Muscle of leg (tissue), 16 donors: ENCODE measurements at places on chromosomes 1 and 21.

DNA sequence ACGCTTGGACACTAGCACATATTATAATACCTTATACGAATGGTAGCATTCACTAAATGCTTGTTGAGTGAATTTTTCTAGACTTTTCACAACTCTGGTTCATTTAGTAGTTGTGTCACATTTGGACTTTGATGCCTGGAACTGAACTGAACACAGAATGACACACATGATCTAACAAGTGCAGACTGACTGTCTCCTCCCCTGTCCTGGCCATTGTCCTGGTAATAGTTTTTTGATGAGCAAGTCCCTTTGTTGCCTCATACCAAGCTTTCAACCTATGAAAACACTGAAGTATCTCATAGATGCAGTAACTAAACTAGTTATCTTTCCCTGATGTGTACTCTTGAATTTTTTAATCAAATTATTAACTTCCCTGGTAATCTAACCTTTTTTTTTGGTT is 66.4 kb downstream of the LRRC8D start:
- no peak for DNase-seq

DNA sequence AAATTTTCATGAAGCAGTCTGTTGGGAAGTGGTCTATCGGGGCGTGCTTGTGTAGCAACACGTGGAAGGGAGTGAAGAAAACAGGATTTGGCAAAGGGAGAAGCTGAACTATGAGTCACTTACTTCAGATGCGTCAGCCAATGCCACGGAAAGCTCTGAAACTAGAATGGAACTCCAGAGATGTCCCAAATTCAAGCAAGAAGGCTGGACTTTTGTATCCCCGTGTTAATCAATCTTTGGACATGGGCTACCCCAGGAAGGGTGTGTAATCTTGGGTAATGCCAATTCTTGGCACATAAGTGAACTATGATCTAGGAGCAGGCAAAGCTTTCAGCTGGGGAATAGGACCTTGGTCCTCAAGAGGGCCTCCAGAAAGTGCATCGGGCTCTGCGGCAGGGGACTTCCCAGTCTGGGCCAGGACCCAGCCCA is 102.6 kb downstream of the ADSS2 start:
- no peak for DNase-seq

DNA sequence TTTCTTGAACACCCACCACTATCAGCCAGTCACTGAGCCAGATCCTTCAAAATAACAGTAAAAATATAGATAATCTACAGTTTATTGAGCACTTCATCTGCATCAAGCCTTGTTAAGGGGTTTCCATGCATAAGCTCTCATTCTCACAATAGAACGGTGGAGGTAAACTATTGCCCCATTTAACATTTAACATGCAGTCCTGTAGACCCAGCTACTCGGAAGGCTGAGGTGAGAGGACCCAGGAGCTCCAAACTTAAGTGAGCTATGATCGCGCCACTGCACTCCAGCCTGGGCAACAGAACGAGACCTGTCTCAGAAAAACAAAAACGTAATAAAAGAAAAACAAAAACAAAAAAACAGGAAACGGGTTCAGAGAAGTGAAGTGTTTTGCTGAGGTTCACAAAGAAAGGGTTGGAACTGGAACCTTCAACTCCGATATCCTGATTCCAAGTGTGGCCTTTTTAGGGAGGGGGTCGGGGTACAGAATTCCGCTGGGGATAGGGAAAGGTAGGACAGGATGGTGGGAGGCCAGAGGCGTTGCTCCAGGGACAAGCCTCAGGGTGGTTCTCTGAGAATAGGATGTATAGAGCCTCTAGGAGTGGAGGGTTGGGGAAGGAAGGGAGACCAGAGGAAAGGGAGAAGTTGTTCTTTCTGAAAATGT is 11.6 kb upstream of the SESN2 start:
- peak; percentile 33 for DNase-seq

GRCh38 chr1:166202546-166202945 is 35.7 kb upstream of the FAM78B start:
- DNase-seq = no peak

GRCh38 chr1:117820694-117821381 is 108.6 kb downstream of the GDAP2 start:
- DNase-seq = no peak

DNA sequence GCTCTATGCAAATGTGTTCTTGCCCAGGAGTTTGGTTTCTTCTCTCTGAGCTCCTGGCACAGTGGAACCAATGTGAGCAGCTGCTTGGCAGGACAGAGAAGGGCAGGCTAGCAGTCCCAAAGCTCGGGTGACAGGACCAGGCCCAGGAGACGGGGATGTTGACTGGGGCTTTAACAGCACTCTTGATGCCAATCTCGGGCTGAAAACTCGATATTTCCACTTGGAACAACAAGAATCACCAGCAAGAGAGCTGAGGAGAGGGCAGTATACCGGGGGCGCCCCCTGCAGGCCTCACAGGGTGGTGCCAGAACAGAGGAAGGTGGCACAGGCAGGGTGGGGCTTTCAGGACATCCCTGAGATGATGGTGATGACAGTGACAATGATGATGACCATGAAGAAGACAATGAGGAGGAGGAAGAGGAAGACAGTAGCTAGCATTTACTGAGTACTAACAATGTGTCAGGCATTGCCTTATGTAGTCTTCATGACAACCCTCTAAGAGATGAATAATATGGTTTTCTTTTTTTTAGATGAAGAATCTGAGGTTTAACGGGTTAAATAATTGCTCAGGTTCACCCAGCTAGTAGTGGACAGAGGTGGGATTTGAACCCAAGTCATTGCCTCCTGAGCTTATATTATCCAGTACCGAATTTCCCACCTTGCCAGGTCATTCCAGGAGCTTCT is 2.7 kb upstream of the KCNJ9 start:
- DNase-seq = peak; percentile 82

DNA sequence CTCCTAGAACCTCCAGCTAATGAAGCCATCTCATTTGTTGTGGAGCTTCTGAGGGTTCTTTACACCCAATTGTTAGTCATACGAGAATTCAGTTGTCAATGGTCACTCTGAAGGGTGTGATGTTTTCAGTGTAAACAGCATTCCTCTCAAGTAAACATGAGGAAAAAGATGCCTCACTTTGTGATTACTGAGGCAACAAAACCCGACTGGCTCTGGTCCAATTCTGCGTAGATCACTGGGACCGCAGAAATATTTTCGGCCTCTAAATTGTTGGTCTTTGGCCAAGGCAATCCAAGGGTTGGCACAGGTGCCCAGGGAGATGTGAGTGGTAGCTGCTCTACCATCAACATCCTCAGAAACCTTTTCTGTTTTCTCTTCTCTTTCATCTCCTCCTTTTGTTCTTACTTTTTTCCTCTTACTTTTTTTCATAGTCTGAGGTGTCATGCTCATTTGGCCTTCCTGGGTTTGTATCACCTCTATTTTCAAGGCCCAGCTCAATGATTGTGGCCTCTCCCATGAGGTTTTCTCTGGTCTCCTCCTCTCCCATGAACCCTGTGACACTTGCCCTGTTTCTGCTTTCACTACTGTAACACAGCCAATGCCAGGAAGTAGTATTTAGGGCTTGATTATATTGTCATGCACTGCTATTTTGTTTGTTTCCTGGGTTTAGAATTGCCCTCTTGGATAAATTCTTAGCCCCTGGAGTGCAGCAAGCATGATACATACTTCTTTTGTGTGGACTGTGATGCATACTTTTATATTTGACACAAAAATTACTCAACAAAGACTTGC is 221.9 kb downstream of the TNR start:
- no peak for DNase-seq

- peak; percentile 49 for DNase-seq
These were observed 131.3 kb downstream of the CACHD1 start for GRCh38 chr1:64601207-64601606.

- no peak for DNase-seq
These were observed 15.1 kb downstream of the CASP9 start for GRCh38 chr1:15508700-15509487.

- DNase-seq = no peak
These were observed 11.8 kb upstream of the FUBP1 start for GRCh38 chr1:77990629-77991204.

DNA sequence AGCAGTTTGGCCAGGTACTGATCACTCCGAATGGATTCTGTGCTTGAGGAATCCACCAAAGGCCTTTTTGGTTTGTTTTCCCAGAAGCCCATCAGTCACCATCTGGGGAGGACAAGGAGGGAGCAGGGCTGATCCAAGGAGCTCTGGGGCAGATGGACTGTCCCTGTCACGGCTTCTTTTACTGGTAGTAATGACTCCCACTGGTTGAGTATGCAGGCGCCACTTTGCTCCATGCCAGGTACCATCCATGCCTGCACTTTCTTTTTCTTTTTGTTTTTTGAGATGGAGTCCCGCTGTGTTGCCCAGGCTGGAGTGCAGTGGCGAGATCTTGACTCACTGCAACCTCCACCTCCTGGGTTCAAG is 101.7 kb downstream of the UBIAD1 start:
- no peak for DNase-seq

DNA sequence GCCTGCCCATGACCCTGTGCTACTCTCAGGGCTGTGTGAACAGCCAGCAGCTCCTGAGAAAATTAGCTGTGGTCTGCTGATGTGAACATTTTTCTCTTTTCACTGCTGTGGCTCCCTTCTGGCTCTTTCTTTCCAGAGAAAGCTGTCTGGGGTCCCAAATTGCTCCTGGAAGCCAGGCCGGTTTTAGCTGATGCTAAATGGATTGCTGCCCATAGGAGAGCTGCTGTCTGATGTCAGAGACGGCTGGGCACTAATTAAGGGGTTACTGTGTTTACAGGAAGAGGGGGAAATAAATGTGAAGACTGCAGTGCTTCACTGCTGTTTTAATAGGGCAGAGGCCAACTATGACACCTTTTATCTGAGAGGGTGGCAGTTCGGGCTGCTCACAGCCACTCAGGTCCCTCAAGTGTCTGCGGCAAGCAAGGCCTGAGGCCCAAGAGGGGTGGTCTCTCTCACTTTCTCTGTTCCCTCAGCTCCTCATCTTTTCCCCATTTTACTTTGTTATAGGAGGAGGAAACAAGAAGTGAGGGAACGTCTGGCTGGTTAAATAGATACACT is 106.0 kb upstream of the GNG12 start:
- peak; percentile 55 for DNase-seq

- no peak for DNase-seq
These were observed 6.2 kb upstream of the FAM76A start for GRCh38 chr1:27719286-27720251.

- peak; percentile 81 for DNase-seq
These were observed 18.4 kb downstream of the MTHFR start for GRCh38 chr1:11787251-11787803.

DNA sequence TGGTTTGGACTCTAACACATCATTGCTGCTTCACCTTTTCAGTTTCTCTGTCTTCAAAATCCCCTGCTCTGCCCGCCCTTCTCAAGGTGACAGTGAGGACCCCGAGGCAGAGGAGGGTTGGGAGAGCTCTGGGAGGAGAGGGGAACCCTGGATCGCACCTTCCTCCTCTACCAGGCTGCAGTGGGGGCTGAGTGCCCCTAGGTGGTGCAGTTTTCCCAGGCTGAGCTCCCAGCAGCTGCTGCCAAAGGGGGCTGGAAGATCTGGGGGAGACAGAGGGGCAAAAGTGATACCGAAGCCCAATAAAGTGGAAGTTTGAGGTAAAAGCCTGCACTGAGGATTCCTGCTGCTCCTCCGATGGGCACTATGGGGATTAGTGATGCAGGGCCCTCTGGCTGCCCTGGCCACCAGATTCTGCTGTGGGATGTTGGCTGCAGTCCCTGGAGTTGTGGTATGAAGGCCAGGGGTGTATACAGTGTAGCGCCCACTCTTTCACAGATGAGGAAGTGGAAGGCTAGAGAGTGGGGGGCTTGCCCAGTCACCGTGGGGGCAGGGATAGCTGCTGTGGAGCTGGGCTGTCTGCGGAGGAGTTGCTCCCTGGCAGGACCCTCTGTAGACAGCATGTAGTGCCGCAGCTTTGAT is 40.7 kb upstream of the SCMH1 start:
- DNase-seq = peak; percentile 36

DNA sequence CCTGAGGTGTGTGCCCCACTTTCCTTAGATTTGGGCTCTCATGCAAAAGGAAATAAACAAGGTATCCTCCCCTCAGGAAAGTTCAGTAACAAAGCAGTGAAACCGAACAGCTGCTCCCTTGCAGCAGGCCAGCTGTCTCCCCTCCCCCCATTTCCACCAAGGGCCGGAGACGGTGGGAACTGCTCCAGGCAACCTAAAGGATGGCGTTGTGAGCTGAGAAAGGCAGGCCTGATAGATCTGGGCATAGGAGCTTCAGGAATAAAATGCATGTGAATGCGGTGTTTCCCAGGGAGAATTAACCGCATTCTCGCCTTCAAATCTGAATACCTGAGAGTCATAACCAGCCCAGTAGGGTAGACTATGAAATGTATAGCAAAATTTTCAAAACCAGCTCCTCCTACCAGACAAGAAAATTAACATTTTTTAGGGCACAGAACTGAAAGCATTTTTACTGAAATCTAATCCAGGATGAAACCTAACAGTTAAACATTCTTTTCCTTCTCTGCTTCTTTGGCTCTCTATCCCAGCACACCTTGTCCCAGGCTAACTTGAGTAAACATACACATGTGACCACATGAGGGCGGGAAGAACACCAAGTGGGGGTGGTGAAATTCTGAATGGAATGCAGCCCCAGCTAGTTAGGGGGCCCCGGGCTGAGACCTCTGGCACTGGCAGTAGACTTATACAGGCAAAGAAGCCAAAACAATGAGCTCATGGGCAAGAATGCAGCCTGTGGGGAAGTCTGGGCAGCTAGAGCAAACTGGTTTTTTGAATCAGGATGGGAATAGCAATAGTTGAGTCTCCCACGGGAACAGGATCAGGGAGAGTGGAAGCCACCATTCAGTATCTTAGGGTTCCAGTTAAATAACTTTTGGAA is 11.5 kb downstream of the MCL1 start:
- DNase-seq = peak; percentile 94

- DNase-seq = no peak
These were observed 16.4 kb upstream of the C4BPB start for GRCh38 chr1:207072233-207072632.

DNA sequence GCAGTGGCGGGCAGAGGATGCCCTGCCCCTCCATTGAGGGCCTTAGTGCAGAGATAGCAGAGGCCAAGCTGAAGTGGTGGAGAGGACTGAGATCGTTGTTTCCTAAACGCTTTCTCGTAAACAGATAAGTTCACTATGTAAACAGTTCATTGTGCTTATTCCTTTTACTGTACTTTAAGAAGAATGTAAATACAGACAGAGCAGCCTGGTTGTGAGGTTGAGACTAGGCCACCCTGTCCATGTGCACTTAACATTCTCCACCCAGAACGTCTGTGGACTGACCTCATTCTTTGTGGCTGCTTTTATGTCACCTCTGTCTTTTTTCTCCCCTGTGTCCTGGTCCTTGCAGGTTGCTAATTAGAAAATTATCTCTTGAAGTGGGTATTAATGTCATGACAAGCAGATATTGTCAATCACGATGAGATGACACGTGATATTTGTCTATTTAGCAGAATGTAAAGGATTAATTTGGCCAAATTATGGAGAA is 8.5 kb downstream of the CENPS start:
- no peak for DNase-seq

DNA sequence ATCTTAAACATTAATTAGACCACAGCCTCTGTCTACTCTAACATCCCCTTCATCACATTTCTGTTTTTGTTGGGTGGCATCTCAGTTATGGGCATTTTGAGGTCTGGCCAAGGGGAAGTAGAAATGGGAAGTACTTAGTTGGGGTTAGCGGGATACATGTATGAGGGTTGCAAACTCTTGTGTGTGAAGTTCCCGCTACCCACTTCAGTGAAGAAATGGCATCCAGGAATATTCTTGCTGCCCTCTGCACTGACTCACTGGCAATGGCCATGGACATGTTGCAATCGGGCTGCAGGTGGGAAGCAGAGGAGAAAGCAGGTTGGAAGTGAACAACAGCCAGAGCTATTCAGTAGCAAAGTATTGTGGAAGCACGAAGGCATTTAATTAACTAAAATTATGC is 7.4 kb downstream of the CD48 start:
- peak; percentile 42 for DNase-seq
